Ureter (tissue), 1 donor: ENCODE measurements at places on chromosomes 2 and 18. TPM values are rescaled to one million over a fixed set of nuclear protein-coding genes. Genes with fewer than 3 reads are reported as not detected.

- DNase-seq: no peak
Measured at GRCh38 chr2:72722492-72723070, 103.3 kb downstream of the EXOC6B start.

IL1F10 gene
- not detected for total RNA-seq

DNA sequence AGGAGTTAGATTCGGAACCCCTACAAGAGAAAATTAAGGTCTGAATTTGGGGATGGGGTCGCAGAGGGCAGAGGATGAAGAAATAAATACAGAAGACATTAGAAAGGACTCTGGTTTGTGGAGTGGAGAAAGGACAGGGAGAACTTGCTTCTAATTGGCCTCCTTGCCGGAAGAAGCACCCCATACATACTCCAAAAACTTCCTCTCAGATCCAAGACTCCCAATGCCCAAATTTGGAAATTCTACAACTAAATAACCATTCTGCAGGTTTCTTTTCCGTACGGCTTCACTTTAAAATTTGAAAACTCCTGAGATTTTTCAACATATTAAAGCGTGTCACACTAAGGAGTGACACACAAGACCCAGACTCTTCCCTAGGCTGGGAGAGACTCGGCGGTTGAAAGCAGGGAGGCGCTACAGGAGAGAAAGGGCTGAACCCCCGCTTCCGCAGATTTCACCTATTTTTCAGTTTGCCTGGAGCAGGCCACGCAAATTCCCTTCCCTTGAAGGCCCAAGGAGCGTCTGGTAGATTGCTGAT is 478 bp downstream of the CLHC1 start:
- no peak for DNase-seq

DNA sequence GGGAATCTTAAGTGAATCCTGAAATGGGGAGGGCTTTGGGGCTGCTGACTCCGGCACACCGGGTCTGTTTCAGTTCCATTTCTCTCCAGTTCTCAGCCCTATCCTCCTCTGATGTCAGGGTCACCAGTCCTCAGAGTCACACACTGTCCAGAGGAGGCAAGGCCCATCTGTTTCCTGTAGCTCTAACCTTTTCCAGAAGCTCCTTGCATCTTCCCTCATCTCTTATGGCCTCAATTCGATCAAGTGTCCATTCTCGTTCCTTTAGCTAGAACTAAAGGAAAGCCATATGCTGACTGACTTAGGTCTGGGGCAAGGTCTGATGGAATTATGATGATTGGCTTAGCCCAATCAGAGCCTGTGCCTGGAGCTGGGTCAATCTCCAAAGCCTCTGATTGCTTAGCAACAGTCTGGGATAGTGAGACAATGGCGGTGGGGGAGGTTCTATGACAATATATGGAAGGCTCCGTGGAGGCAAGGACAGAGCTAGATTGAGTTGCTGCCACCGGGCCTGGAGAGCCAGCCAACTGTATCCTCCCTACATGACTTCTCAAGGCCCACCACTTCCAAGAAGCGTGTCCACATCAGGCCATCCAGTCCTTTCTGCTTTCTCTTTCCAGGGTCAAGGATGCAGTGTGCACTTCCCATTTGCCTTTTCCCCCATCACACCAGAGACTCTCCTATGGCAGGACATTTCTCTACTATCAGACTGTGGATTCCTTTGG is 5.2 kb downstream of the ANKRD53 start:
- peak; percentile 23 for DNase-seq

DNA sequence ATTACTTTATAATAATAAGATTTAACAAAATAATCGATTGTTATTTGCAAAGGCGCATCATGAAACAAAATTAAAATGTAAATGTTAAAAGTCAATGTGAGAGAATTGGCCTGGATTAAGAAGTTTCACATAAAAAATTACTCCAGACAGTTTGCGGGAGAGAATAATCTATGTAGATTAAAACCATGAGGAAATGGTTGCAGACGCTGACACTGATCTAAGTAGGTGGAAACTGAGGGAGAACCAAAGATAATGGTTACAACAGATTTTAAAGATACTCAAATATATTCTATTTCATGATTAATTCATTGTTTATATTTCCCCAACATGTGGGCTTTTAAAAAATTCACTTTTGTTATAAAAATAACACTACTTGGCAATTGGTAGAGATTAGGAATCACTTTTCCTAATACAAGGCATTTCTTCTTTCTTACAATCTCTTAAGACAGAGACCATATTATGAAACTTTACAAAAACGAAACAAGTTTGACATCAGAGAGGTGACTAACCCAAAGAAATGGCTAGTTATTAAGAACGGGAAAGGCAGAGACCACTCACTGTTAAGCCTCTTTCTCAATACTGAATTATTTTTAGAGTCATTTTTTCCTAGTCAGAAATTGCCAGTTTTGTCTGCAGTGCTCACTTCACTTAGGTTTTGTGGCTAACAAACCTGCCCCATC is 1.6 kb downstream of the KANSL1L start:
- no peak for DNase-seq

ACAA2 gene
- total RNA-seq: 21.3 TPM

UGT1A6 gene
- total RNA-seq: 134 TPM

DPP10 gene
- 1.0 TPM for total RNA-seq

TMEFF2 gene
- 4.8 TPM for total RNA-seq

GRCh38 chr2:62202019-62202722 is 6.3 kb downstream of the B3GNT2 start:
- DNase-seq: no peak

GRCh38 chr2:162072976-162073887 is 783 bp downstream of the DPP4 start:
- peak; percentile 42 for DNase-seq

DNA sequence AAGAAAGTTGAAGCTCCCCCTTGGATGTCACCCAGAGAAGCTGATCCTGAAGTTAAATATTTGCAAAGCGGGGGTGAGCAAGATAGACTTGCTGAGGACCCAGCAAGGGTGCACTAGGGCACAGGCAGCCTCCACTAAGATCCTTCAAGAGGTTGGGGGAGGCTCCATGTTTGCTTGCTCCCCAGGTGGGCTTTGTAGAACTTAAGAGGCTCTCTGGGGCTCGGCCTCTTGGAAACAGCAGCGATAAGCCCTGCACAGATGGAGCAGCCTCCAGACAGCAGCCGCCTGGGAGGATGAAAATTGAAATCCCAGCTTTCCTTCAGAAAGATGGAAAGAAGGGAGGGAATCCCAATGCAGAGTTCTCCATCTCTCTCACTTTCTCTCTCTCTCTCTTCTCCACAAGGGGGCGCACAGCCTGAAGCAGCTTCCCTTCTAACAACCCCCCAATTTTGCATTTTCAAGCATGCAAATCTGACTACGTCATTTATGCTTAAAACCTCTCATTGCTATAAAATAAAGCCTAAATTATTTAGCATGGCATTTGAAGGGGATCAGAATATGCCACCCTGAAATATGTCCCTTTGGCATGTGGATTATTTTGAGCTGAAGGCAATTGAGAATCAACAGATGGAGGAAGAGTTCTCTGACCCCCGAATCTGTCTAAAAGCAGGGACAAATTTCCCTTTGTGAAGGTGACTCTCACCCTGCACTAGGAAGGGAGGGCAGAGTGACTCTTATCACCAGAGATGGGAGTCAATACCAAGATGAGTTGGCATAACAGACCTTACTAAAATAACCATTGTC is 185.7 kb upstream of the KLHL29 start:
- no peak for DNase-seq

GRCh38 chr18:4765401-4765800 is 310.3 kb upstream of the DLGAP1 start:
- no peak for DNase-seq

DNA sequence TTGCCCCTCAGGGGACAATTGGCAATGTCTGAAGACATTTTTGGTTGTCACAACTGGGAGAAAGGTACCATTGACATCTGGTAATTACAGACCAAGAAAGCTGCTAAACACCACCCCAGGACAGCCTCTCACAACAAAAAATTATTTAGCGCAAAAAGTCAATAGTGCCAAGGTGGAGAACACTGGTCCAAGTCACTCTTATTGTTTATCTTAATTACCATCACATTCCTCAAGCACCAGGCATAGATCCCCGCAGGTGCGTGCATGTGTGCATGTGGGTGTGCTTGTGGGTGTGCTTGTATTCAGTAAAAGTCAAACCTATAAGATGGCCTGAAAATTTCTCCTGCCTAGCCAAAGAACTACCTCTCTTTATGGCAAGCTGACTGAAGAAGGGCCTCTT is 74.9 kb upstream of the WDR75 start:
- no peak for DNase-seq

DNA sequence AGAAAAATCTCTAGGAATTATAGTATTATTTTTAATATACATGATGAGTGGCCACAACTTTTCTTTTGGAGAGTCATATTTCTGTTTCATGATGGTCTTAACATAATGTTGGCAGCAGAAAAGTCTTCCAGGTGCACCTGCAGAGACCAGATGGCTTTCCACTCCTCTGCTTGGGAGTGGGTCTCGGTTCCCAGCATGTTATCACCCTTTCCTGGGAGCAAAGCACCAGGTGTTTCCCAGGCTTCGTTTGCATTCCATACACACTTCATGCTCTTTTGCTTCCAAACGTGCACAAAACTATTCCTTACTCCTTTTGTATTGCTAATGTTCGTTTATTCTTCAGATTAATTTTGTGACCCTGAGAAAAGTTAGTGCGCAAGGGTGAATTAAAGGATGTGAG is 305.2 kb downstream of the CDH2 start:
- no peak for DNase-seq
